NCI-H82 (cell line): ENCODE measurements at places on chromosomes 16 and 17.

GRCh38 chr17:77312061-77312701 is 171.4 kb downstream of the SEC14L1 start:
- DNase-seq: no peak

GRCh38 chr17:21452377-21453143 is 76.4 kb downstream of the KCNJ12 start:
- peak; percentile 84 for DNase-seq

- no peak for DNase-seq
These were observed 16.7 kb downstream of the ANKRD40 start for GRCh38 chr17:50690887-50691549.

DNA sequence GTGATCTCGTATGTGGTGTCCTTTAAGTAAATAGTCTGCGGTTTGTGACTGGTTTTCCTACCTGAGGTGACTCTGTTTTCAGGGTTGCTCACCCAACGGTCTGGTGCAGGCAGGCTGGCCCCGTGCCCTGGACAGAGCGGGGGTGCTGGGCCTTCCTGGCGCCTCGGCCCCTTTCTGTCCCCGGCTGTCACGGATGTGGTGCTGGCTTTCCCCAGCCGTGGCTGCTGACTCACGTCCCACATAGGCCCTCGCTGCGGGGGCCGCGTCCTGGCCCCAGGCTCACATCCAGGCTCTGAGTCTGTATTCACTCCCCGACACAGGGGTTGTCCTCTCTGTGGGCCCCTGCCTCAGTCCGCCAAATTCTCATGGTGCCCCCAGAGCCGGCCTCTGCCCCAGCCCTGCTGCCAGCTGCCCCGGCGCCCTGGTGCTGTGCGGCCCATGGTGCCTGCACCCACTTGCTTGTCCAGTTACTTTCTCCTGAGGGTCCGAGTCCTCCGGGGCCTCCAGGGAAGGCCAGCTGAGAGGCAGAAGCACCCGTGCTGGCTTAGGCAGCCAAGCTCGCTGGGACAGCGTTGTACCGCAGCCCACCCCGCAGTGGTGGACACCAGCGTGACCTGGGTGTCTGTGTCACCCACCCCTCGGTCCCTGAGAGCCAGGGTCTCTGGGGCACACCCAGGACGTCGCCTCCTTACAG is 5.9 kb downstream of the CHMP6 start:
- DNase-seq: no peak

- DNase-seq: no peak
These were observed 403.6 kb upstream of the MON1B start for GRCh38 chr16:76787394-76787793.
